ENCODE measurements at places on chromosomes 12 and 14. TPM values are rescaled to one million over a fixed set of nuclear protein-coding genes. Genes with fewer than 3 reads are reported as not detected.

The MYF6 gene
- total RNA-seq = not detected

The ACACB gene
- 0.90 TPM for total RNA-seq

The KLRC2 gene
- not detected for total RNA-seq

The RNASE4 gene
- total RNA-seq = 53.5 TPM

The ISCA2 gene
- 9.9 TPM for total RNA-seq

The GALC gene
- total RNA-seq = 31.1 TPM

The TUBA1A gene
- 443 TPM for total RNA-seq

The SYNDIG1L gene
- total RNA-seq = not detected

The ARHGEF25 gene
- 11.0 TPM for total RNA-seq

The RNF212B gene
- total RNA-seq = not detected

The ZDHHC22 gene
- total RNA-seq = not detected

The GSC gene
- total RNA-seq = not detected

The C12orf50 gene
- not detected for total RNA-seq

The COX14 gene
- total RNA-seq = 41.7 TPM

The DNAI7 gene
- total RNA-seq = not detected

The STAC3 gene
- total RNA-seq = not detected

The PAPLN gene
- 7.6 TPM for total RNA-seq

The PSMC1 gene
- 123 TPM for total RNA-seq

The UBE3B gene
- 53.6 TPM for total RNA-seq

The GIT2 gene
- 25.3 TPM for total RNA-seq

The TAS2R30 gene
- 0.49 TPM for total RNA-seq

The KRT83 gene
- not detected for total RNA-seq

The TGM1 gene
- total RNA-seq = 0.16 TPM

The LRTM2 gene
- not detected for total RNA-seq

The RBP5 gene
- not detected for total RNA-seq

The SELPLG gene
- total RNA-seq = 0.97 TPM

The C12orf54 gene
- not detected for total RNA-seq

The ESRRB gene
- not detected for total RNA-seq

The SLC6A15 gene
- total RNA-seq = 1.6 TPM

The PLCZ1 gene
- total RNA-seq = not detected

The SSPN gene
- total RNA-seq = 0.97 TPM

The KRT75 gene
- not detected for total RNA-seq

The RBM19 gene
- total RNA-seq = 9.6 TPM

The GPR137C gene
- total RNA-seq = 0.49 TPM

The MMP19 gene
- 40.3 TPM for total RNA-seq

The KRT74 gene
- not detected for total RNA-seq

The FAM181A gene
- not detected for total RNA-seq

The NKX2-8 gene
- not detected for total RNA-seq

The SOX5 gene
- total RNA-seq = 0.90 TPM

The FOXA1 gene
- not detected for total RNA-seq

The GALNT8 gene
- not detected for total RNA-seq

The GLIPR1L1 gene
- not detected for total RNA-seq

The TEX52 gene
- not detected for total RNA-seq

The KLRC4 gene
- not detected for total RNA-seq

The MYH6 gene
- not detected for total RNA-seq

The CCNK gene
- total RNA-seq = 23.8 TPM

The GZMB gene
- total RNA-seq = not detected

The CDCA4 gene
- 11.5 TPM for total RNA-seq

The IL31 gene
- not detected for total RNA-seq

The CACNA2D4 gene
- not detected for total RNA-seq

The SERPINA9 gene
- not detected for total RNA-seq

The TAS2R20 gene
- total RNA-seq = 0.32 TPM

The FIGNL2 gene
- total RNA-seq = not detected

Data from cardiac atrium fibroblast (primary cell).